ENCODE measurements at places on chromosomes 12 and 14.

GRCh38 chr14:36996133-36996856, 176.1 kb downstream of the SLC25A21 start:
- DNase-seq: no peak

DNA sequence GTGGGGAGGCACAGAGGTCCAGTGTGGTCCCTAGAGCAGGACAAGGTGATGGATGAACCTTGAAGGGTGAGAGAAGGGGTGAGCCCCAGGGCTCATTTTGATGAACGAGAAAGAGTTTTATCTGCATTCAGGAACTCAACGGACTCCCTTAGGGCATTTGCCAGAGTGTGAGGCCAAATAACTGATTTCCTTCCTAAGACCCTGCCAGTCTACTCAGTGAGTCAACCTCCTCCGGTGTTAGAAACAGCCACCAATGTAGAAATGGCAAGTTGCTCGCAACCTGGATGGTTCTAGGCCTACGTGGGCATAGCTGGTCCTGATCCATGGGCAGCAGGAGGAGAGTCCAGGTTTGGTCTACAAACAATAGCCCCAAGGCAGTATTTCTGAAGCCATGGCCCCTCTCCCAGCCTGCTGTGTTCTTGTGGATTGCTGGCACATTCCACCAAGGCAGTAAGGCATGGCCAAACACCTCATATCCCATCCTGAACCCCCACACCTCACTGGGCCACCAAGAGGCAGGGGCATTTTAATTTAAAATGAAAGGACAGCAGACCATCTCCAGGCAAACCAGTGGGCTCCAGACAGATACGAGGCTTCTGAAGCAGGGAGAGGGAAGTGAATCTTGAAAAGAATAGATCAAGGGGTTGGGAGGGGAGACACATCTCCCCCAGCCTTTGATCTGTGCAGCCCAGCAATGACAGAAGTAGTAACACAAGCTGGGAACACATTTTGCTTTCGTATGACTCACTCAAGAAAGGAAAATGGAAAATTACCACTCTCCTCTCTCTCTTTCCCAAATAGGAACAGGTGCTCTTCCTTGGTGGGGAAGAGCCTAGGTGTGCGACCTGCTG, 25.4 kb upstream of the TESC start:
- no peak for DNase-seq

- DNase-seq: peak; percentile 1
Measured at GRCh38 chr12:34402899-34403705, 380.8 kb downstream of the ALG10 start.

DNA sequence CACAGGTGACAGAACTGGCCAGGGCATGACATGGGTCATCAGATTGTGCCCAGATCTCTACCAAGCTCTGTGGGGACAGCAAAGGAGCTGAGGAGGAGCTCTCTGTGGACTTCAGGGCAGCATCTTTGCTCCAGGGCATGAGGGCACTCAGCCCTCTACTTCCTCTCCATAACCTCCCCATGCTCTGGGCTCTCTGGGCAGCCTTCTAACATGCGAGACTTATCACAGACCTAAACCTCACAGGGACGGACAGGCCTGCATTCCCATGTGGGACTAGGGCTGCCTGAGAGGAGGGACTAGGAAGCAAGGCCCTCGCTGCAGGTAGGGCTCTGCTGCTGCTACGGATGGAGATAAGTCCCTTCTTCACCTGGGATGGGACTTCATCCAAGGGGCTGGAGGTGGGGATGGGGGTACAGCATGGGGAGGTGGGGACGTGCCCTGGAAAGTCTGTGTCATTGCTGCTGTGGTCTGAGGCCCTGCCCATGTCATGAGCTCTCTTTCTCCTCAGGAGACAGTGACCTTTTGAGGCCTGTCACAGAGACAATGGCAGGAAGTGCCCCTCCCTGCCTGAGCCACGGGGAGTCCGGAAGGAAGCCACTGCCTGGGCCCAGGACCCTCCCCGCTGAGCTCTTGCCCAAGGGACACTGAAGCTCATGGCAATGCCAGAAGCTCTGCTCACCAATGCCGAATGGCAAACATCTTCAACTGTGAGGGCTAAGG, 44.1 kb downstream of the PITPNM2 start:
- peak; percentile 13 for DNase-seq

DNA sequence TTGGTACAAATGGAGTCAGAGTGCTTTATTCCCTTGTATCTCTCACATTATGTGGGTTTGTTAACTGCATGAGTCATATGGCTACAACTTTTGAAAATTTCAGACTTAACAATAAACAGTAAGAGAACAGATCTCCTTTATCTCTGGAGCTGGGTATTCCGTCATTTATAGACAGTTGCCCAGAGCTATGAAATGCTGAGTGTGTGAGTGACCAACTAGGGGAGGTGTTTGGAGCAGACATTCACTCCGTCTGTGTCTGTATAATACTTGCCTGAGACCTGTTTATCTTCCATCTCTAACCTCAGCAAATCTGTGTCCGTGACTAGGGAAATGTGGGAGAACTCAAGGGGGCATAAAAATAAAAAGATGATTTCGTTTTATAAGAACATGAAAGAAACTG, 279.9 kb upstream of the FAR2 start:
- DNase-seq: no peak

- no peak for DNase-seq
Measured at GRCh38 chr14:55398679-55399078, 13.0 kb downstream of the ATG14 start.

GRCh38 chr12:131432532-131433260, 278.2 kb upstream of the SFSWAP start:
- DNase-seq: no peak

- DNase-seq: no peak
Measured at GRCh38 chr14:98858561-98858960, 413.4 kb downstream of the BCL11B start.

DNA sequence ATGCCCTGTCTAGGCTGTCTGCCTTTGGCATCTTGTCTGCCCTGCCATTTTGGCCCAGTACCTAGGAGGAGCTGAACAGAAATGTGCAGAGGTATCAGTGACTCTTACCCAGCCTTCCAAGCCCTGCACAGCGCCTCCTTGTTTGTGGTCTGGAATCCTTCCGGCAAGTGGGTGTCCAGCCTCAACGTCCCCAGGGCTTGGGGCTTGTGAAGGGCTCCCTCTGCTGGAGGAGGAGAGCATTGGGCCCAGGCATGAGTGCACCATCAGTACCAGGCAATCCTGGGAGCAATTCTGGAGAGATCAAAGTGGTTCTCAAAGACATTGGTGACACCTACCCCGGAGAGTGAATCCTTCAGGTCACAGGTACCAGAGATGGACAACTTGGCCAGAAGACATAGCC, 2.4 kb upstream of the TCL1B start:
- peak; percentile 17 for DNase-seq

GRCh38 chr14:42113358-42114069, 506.8 kb downstream of the LRFN5 start:
- DNase-seq: no peak

DNA sequence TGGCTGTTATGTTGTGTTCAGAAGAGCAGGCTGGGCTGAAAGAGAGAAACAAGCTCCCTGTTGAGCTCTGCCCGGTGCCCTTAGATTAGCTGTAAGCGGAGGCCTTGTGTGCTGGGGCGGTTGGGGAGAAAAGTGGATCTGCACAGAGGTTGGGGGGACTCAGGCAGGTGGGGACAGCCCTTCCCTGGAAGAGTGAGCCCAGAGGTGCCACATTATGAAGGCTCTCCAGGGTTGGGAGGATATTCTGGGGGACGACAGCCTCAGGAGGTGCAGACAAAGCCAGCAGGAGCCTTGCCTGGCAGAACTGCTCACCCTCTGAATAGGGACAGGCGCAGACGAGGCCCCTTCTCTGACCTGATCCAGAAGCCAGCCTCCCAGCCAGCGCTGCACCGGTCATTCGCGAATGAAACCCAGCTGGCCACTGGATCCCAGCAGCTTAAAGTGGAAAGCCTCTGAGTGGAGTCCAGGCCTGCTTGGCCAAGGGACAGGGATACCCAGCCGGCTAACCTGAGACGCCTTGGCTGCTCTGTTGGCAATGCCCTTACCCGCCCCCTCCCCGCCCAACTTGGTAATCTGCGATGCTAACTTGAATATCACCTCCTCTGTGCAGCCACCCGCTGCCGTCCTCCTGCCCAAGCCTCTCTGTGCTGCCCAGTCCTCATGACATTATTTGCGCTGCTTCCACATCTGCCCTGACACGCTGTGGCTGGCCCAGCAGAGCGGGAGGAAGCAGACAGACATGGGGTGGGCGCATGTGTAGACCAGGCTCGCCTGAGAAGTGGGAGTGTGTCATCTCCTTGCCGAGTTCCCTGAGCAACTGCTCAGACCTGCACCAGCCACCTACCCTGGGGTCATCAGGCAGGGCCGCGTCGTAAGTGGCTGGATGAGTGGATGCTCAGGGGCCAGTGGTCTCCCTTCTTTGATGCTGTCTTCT, 5.6 kb downstream of the HIP1R start:
- DNase-seq: no peak

GRCh38 chr14:35028435-35028834, 17.6 kb upstream of the FAM177A1 start:
- DNase-seq: no peak

DNA sequence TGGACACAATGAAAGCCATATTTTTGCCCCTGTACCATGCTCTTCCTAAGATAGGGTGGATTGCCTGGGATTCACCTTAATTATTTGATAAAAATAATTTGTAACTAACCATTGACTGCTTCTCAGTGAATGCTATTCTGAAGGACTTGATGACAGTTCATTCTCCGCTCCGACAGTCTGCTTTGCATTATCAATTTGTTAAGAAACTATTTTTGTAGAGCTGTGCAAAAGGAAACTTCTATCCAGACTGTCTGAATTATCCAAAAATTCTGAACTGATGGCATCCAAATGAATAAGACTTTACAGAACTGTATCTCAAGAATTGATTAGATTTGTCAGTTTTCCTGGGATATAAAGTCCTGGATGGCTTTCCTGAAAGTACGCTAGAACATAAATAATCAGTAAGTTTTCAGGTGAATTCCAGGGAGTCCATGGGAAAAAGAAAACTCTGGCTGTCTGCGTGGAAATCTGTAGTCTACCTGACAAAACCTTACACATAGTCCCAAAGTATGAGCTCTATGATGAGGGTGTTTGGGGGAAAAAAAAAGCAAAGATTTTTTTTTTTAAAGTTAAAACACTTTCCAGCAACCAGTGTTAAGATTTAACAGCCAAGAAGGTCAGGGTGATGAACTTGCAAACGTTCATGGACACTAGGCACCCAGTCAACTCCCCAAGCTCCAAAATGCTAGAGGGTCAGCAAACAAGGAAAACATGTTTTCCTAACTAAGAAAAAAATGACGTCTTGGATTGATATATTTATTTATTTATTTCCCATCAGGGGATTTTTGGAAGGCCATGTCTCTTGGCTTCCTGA, 291.1 kb upstream of the TBX3 start:
- DNase-seq: no peak

DNA sequence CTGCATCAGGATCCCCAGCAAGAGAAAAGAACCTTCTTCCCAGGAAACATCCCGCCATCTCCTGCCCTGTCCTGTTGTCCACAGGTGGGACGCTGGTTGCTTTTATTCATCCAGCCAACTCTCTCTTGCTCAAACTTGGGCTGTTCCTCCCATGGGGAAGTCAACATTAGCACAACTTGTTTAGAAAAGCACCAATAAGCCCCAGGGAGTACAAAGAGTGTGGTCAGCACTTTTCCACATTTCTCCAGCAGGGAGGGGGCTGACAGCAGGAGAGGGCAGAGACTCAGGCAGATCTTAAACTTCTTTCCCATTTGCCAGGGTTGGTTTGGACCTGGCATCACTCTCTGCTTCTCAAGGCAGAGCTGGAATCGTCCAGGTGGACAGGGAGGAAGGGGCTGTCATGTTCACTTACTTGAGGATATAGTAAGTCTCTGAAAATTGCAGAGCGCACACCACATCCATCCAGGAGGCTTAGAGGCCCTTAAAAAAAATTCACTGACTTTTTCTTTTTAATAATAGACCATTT, 74.9 kb downstream of the RBM19 start:
- no peak for DNase-seq

DNA sequence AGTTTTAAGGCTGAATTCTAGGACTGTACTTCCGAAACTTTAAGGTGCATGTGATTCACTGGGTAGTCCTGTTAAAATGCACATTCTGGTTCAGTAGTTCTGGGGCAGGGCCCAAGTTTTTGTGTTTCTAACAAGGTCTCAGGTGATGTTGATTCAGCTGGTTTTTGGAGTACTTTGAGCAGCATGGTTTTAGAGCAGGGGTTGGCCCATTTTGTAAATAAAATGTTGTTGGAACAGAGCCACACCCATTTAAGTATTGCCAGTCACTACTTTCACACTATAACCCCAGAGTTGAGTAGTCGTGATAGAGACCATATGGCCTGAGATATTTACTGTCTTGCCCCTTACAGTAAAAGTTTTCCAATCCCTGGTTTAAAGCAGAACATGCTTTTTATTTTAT, 111.3 kb downstream of the SYNE2 start:
- DNase-seq: no peak

GRCh38 chr12:113261847-113262470, 40.7 kb downstream of the TPCN1 start:
- no peak for DNase-seq

DNA sequence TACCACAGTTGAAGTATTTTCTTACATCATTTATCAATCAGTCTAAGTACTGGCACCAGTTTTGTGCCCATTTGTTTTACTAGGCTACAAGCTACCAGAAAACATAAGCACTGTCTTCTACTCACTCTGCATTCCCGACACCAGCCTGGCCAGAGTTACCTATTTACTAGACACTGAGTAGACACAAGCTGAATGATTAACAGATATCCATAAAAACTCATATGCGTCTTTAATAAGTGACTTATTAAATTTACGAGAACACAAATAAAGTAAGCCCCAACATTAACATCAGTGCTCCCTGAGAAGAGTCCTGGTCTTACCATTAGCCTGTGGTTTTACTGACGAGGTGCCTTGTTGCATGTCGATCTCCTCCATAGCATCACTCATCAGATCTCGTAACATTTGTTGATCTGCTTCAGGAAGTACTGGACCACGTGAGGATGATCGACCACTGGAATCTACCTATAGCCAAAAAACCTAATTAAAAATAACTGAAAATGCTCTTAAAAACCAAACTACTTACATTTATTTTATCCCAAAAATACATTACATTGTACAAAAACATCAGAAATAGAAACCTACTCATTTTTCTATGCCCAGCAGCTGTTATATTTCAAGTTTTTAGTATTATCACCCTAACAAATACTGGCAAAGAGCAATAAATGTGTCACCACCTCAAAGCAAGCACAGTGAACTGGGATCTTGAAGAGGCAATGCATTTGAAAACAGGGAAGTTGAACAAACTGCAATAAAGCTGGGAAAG, 53.3 kb downstream of the BDKRB1 start:
- no peak for DNase-seq

DNA sequence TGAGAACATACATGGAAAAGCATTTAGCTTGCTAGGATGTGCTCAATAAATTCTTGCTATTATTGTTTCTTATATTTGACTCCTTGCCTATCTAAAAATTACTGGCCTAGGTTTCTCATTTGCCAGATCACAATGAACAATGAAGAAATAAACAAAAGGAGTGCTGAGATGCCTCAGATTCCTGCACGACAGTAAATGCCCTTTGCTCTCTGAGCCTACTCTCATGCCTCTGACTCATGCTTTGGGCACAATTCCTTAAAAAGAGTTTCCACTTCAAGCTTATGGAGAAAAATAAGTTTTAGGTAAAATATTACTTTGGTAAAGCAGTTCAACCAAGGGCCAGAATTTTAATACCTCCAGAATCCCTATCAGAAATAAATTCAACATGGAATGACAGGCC, 30.9 kb downstream of the GRIN2B start:
- no peak for DNase-seq
